ENCODE measurements at places on chromosomes 12 and 14. TPM values are rescaled to one million over a fixed set of nuclear protein-coding genes. Genes with fewer than 3 reads are reported as not detected.

DNA sequence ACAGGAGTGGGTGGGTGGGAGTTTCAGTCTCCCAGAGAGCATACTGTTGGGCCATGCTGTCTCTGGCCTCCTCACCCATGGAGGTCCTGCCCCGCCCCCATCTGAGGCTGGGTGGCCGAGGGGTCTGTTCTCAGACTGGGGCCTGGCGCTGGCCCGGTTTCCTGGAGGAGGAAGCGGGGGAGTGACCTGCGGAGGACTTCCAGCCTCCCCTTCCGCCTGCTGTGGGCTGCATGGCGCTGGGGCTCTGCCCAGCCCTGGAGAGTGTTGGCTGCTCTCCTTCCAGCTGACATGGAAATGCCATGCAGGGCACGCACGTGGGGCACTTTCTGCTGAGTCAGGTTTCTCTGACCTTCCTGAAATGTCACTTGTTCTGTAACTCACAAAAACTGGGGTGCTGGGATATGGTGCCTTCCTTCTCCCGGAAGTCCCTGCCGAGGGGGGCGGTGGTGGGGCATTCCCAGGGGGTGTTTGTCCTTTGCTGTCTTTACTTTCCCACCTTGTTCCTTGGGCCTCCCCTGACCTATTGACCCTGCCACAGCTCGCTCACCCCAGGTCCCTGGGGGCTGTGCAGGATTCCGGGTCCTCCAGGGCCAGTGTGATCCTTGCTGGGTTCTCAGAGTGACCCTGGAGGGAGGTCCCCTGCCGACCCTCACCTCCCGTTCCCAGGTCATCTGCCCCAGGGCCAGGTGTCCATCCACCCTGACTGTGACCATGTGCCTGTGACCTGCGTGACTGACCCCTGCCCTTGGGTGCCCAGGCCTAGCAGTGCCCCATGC, 23.6 kb downstream of the PACS2 start:
- H3K27me3 ChIP-seq, result no peaks in the 10 kb centered on the region
- peak; percentile 73 for DNase-seq
- peaks cover 56% of the 10 kb centered on the region for H3K4me1 ChIP-seq

DNA sequence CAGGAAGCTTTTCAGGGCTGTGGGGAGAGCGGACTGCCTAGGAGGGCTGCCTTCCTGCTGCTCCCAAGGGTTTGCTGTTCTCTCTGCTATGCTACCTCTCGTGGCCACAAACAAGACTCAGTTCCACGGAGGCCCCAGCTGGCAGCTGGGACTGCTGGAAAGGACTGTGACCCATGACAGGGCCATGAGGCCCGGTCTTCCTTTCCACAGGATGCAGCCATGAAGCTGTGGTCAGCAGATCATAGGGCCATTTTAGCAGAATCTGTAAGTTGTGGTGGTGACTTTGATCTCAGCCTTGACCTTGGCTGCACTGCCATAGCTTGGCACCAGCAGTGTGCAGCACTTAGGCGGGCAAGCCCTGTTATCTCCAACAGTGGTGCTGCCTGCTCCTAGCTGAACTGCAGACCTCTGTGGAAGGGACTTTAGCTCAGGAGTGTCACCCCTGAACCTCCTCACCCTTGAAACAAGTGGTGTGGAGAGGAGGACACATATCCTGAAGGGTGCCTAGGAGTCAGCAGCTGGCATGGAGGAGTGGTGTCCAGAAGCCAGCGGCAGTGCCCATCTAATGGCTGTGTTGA, 12.3 kb downstream of the KRT80 start:
- H3K27me3 ChIP-seq, result no peaks in the 10 kb centered on the region
- no peak for DNase-seq
- peaks cover 5% of the 10 kb centered on the region for H3K4me1 ChIP-seq
- H3K4me3 ChIP-seq, result no peak overlapping the region

GRCh38 chr12:64742416-64742815, 16.8 kb downstream of the GNS start:
- H3K27ac ChIP-seq, result no peak overlapping the region
- no peaks in the 10 kb centered on the region for H3K4me1 ChIP-seq
- peaks cover 97% of the 10 kb centered on the region for H3K36me3 ChIP-seq
- H3K27me3 ChIP-seq, result no peaks in the 10 kb centered on the region
- no peak overlapping the region for H3K4me3 ChIP-seq

DNA sequence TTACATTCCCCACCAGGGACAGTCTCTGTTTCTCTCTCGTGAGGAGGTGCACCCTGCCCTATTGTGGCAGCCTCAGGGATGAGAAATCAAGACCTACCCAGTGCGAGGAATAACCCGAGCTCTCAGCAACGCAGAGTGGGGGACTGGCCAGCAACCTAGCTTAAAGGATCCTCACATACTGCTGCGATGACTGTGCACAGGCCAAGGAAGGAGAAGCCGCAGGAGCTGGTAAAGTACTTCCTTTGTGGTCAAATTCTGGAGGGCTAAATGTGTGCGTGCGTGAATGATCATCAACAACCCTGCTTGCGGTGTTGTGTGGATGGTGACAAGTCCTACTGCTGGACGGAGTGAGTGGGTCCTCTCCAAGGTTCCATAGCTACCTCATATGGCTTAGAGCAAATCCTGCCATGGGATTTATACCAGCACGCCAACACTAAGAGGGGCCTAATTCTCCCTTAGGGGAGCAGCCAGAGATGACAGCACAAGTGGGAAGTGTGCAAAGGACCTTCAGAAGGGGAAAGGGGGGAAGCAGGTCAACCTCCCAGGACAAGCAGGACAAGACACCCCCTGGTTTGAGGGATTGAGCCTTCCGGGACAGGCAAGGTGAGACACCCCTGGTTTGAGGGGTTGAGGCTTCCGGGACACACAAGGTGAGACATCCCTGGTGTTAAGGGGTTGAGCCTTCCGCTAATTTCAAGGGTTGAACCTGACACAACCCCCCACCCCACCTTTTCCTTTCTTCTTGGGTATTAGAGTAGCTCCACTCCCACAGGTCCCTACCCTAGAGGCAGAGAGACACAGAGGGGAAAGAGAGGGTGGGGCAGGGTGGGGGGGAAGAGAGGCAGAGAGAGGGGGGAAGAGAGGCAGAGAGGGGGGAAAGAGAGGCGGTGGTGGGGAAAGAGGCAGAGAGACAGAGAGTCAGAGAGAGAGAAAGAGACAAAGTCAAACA, 58.8 kb upstream of the AP4S1 start:
- peaks cover under 1% of the 10 kb centered on the region for H3K4me1 ChIP-seq
- no peak overlapping the region for H3K27ac ChIP-seq
- no peaks in the 10 kb centered on the region for H3K36me3 ChIP-seq
- no peak for DNase-seq

DNA sequence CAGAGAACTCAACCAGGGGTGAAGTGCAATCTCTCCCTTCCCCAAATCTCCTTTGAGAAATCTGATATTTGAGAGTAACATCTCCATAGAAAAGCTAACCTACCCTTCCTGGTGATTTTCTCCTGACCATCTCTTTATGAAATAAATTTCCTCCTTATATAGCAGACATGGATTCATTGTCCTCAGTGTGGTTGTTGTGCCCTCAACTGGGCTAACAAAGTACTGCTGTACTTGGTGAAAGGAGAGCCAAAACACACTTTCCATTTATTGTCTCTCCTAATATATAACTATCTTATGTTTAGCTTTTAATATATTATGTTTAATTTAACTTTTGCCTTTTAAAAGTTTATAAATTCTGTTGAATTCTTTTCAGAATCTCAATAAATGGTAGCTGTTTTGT, 65.1 kb upstream of the SLCO1B1 start:
- no peak overlapping the region for H3K27ac ChIP-seq
- H3K4me1 ChIP-seq, result no peaks in the 10 kb centered on the region
- no peak for DNase-seq
- H3K36me3 ChIP-seq, result no peaks in the 10 kb centered on the region
- no peak overlapping the region for H3K4me3 ChIP-seq
- H3K27me3 ChIP-seq, result no peaks in the 10 kb centered on the region

GRCh38 chr12:25184132-25184531, 10.8 kb downstream of the DNAI7 start:
- DNase-seq, result no peak
- H3K27ac ChIP-seq, result no peak overlapping the region
- no peaks in the 10 kb centered on the region for H3K27me3 ChIP-seq
- no peaks in the 10 kb centered on the region for H3K4me1 ChIP-seq
- no peak overlapping the region for H3K4me3 ChIP-seq

The CCDC177 gene
- not detected for total RNA-seq

The SIX6 gene
- not detected for total RNA-seq

The CLEC4E gene
- 0.46 TPM for total RNA-seq

Data from heart right ventricle (tissue), 16 donors.